ENCODE measurements at places on chromosomes 5 and 9.

GRCh38 chr5:154673506-154673905, 81.7 kb upstream of the LARP1 start:
- no peak for DNase-seq

- DNase-seq, result no peak
Measured at GRCh38 chr9:91428927-91429351, 5.3 kb upstream of the NFIL3 start.

DNA sequence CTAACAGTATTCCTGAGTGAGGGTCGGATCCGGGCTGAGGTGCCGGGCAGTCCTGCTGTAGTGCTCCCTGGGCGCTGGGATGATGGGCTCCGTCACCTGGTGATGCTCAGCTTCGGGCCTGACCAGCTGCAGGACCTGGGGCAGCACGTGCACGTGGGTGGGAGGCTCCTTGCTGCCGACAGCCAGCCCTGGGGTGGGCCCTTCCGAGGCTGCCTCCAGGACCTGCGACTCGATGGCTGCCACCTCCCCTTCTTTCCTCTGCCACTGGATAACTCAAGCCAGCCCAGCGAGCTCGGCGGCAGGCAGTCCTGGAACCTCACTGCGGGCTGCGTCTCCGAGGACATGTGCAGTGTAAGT, 15.2 kb downstream of the CRB2 start:
- DNase-seq, result no peak

DNA sequence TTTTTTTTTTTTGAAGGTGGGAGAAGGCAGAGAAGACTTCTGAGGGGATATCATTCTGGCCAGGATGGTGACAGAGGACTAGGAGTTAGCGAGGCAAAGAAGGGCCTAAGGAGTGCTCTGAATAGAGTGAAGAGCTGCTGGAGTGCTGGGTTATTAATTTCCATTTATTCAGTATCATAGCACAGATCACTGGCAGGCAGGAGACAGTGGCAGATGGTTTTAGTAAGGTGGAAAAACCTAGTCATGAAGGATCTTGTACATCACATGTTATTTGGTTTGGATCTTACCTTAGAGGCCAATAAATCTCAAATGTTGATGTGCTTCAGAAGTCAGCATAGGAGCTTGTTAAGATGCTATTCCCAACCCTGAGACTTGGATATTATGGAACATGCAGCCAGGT, 165.5 kb downstream of the TTLL11 start:
- no peak for DNase-seq

GRCh38 chr5:173913686-173914321, 25.7 kb downstream of the CPEB4 start:
- no peak for DNase-seq

DNA sequence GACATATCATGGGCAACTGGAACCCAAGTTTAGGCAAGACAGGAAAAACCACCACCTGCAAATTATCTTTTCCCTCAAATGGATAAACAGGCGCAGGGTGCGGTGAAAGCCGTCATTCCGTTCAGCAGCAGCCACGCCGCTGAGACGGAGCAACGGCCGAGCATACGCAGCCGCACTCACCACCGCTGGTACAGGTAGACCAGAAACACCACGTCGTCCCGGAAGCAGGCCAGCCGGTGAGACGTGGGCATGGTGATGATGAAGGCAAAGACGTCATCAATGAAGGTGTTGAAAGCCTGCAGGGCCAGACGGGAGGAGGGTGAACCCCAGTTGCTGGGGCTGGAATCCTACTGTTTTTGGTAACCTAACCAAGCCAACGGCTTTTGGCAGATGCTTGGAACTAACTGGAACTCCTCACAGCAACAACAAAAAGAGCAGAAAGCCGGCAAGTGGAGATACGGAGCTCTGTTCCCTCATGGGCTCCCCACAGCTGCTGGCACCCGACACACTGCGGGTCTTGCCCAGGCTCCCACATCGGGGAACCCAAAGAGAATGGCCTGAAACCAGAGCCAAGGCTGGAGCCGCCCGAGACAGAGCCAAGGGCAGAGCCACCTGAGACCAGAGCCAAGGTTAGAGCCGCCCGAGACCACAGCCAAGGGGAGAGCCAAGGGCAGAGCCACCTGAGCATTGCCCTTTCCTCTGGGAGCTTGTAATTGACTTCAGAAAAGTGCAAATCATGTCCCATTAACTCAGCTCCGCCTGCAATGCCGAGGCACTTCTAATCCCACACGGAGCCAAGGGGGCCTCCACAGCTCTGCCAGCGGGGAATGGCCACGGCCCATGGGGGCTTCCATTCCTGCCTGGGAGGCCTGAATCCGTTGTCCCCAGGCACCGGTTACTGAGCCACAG, 24.2 kb downstream of the CLPTM1L start:
- no peak for DNase-seq

GRCh38 chr9:84542554-84542953, 127.0 kb upstream of the NTRK2 start:
- no peak for DNase-seq

- no peak for DNase-seq
Measured at GRCh38 chr5:102532123-102532522, 33.3 kb upstream of the SLCO6A1 start.

DNA sequence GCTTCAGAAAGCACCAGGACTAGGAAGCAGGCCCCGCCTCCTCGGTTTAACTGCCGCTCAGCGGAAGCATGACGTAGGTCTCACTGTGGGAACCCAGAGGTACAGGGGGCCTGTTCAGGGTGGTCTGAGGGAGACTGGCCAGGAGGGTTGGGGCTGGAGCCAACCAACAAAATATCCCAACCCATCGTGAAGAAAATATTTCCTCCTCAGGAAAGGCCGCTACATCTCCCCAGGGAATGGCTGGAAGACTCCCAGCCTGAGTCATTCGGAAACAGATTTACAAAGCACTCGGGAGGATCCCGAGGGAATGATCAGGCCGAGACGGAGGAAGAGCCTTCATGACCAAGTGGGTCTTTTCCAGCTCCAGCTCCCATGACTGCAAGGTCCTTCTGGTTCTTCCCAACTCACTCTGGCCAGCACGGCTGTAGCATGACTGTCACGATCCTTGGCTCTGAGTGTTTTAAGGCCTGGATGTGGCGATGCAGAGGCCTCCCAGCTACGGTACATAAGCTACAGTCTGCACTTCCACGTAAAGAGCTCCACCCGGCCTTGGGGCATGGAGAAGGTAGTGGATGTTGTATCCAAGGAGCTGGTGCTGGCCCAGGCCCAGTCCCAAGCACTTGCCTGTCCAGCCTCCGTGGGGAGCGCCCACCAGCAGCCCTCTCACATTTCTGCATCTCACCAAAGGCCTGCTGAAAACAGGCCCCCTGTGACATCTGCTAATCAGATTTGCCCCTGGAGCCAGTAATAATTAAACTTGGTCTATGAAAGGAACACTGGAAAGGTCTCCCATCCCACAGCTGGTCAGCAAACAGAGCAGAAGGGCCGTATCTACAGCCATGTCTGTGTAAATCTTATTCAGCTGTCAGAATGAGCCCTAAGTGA, 100.6 kb downstream of the LHFPL2 start:
- DNase-seq, result no peak

DNA sequence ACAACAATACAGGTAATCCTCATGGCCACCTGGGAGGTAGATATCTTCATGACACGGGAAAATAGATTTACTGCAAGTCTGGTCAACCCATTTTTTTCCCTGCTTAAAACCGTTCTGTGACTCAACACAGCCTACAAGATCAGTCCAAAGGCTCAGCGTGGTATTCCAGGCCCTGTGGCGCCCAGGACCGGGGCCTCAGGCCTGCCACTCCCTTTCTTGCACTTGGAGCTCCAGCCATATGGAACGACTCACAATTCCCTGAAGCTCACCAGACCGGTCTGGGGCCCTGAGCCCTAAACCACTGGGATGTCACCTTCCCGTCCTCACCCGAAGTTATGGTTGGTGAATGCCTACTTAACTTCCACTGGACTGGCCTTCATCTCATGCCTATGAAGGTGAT, 6.5 kb upstream of the MLANA start:
- no peak for DNase-seq

GRCh38 chr5:181173027-181173419, 25.6 kb downstream of the OR2V2 start:
- peak; percentile 44 for DNase-seq

GRCh38 chr9:114503009-114503408, 2.3 kb downstream of the WHRN start:
- DNase-seq, result no peak

GRCh38 chr5:142977363-142978051, 207.3 kb downstream of the ARHGAP26 start:
- peak; percentile 80 for DNase-seq

- no peak for DNase-seq
Measured at GRCh38 chr5:125034331-125034730, 287.9 kb upstream of the ZNF608 start.

GRCh38 chr5:33476992-33477391, 36.2 kb downstream of the TARS1 start:
- no peak for DNase-seq

DNA sequence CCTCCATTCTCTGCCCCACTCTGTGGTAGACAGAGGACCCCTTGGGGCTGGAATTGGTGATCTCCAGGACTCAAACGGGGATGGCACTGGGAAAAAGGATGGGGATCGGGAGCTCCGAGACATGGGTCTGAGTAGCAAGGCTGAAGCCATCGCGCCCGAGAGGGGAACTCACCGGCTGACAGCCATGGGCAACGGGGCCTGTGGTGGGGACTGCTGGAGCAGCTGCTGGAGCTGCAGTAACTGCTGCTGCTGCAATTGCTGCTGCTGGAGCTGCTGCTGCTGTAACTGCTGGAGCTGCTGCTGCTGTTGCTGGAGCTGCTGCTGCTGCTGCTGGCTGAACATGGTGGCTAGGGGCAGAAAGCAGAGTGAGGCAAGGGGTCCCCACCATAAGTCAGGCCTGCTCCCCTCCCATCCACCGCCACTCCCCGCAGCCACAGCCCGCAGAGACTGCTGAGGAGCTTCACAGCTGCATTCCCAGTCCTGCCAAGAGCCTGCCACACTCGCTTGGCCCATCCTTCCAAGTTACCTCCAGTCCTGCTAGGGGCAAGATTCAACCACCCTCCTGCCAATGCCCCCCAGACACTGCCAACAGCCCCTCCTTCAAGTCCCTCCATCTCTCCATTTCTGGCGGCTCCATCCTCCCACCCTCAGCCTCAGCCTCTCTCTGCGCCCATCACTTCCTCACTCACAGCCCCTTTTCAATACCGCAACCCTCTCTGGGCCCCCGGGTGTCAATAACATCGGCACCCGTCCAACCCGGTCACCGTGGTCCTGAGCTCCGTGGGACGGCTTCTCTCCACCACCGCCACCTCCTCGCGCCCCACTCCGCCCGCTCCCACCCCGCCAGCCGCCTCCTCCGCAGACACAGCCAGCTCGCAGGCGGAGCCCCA, 611 bp downstream of the CIZ1 start:
- DNase-seq, result no peak

DNA sequence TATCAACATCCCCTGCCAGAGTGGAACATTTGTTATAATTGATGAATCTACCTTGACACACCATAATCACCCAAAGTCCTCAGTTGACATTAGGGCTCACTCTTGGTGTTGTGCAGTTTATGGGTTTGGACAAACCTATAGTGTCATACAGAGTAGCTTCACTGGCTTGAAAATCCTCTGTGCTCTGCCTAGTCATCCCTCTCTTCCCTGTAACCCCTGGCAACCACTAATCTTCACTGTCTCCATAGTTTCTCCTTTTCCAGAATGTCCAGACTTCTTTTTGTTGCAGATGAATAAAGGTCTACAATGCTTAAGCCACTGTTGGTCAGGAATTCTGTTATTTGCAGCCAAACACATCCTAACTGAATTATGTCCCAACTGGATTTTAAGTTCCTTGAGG, 22.5 kb upstream of the SUB1 start:
- no peak for DNase-seq

GRCh38 chr9:121550569-121551512, 51.2 kb upstream of the GGTA1 start:
- DNase-seq, result peak; percentile 55

DNA sequence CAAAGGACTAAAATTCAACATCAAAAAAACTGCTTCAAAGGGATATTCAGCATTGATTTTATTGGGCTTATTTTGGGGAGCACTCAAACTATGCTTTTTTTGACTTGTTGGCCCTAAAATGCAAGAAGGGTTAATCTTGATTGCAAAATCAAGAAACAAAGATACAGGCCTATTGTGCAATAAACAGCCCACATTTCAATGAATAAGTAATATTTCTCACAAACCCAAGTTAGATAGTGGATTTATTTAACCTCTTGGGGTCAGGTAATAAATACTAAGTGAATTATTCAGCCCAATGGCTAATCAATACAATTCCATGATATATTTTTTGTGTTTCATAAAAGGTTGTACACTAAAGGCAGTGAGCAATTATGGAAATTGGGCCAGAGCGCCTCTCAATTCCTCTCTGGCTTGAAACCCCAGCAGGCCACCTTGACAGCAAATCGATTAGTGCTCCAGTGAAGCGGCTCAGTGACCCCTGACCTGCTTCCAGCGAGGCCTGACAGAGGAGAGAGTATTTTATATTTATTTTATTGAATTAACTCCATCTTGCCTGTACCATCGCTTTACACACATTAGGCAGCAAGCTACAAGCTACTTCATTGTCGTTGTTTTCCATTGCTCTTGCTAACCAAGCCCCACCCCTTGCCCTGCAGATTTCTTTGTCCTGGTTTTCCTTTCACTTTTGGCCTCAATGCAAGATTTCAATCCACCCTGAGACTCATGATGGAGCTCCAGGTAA, 65.5 kb downstream of the EBF1 start:
- no peak for DNase-seq

GRCh38 chr9:90296539-90296938, 346.1 kb downstream of the DIRAS2 start:
- DNase-seq, result no peak

- DNase-seq, result no peak
Measured at GRCh38 chr5:141617128-141617527, 1.7 kb downstream of the DIAPH1 start.

DNA sequence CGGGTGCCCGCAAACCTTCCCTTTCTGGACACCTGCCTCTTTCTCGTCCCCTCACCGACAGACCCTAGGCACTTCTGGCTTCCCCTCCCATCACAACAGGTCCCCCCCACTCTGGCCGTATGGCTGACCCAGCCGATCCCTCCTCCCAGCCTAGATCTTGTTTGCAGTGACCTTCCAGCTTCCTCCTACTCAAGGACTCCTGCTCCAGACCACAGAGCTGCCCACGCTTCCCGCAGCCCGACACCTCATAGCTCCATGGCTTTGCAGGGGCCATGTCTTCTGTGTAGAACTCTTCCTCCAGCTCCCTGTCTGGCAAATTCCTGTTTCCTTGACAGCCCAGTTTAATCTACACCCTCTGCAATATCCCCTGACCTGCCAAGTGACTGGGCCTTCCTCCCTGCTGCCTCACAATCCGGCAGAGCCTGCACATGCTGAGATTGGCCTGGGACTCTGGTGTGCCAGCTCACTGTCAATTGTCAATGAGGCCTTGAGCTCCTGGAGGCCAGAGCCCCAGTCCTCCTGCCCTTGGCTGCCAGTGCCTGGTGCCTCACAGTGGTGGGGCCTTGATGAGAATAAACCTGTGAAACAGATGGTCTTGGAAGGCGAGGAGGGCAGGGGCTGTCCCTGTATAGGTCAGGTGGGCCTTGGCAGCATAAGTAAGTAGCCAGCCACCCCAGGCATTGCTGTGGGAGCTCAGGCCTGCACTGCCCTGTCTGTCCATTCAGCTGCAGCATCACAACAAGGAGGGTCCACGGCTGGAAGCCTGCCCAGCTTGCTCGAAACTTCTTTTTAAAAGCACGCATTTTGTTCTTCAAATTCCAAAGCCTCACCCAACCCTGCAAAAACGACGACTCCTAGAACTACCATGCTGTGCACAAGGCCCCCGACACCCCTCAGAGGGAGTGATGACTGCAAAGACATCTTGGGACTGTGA, 50.5 kb downstream of the GADD45G start:
- no peak for DNase-seq

GRCh38 chr9:130295945-130296782, 30.6 kb downstream of the HMCN2 start:
- DNase-seq, result no peak

- no peak for DNase-seq
Measured at GRCh38 chr5:108634617-108635288, 112.9 kb upstream of the FER start.

Data from CD4-positive, alpha-beta T cell treated with Interleukin-17A for 1 hour (primary cell).